GM23248 (cell line): ENCODE measurements at places on chromosomes 12 and 14. TPM values are rescaled to one million over a fixed set of nuclear protein-coding genes. Genes with fewer than 3 reads are reported as not detected.

Gene KRT86
- 0.16 and 0.27 TPM in 2 replicates for polyA plus RNA-seq

Gene TEAD4
- polyA plus RNA-seq, result 13.2 and 13.8 TPM in 2 replicates

Gene TRHDE
- polyA plus RNA-seq, result 1.4 and 1.5 TPM in 2 replicates

DNA sequence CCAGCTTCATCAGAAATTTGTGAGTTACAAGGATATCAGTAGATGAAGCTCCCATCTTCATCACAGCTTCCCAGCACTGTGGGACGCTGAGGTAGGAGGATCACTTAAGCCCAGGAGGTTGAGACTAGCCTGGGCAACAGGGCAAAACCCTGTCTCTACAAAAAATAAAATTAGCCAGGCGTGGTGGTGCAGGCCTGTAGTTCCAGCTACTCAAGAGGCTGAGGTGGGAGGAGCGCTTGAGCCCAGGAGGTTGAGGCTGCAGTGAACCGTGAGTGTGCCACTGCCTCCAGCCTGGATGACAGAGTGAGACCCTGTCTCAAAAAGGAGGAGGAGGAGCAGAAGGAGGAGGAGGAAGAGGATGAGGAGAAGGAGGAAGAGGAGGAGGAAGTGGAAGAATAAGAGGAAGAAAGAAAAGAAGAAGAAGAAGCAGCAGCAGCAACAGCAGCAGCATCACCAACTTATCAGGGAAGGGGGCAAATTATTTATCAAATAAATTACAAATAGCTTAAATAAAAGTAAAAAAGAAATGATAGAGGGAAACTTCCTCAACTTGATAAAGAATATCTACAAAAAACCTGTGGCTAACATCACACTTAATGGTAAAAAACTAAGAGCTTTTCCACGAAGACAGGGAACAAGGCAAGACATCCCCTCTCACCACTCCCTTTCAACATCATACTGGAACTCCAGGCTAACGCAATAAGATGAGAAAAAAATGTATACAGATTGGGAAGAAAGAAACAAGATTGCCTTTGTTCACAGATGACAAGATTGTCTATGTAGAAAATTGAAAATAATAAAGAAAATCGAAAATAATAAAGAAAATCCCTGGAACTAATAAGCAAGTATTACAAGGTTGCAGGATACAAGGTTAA, 69.6 kb downstream of the NINJ2 start:
- no peak for DNase-seq

- no peak for DNase-seq
Measured at GRCh38 chr12:93603762-93604161, 31.3 kb downstream of the SOCS2 start.

Gene LRRIQ1
- 0.88 and 1.3 TPM in 2 replicates for polyA plus RNA-seq

DNA sequence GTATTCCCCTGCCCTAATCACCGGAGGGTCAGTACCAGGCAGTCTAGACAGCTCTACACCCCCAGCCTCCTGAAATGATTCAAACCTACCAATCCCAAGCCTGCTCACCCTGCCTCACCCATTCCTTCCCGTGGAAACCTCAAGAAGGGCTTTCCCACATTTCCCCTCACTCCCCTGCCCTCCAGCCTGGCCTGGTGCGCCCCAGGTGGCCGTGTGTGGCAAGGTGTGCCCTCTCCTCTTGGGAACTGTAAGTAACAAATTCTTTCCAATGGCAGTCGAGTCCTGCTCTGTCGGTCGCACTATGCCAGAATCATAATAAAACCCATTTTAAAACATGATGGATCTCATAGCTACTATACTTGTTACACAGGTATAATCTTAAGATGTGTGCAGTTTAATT, 13.9 kb upstream of the DEGS2 start:
- DNase-seq, result no peak

- peak; percentile 3 for DNase-seq
Measured at GRCh38 chr12:90333939-90334338, 621.0 kb downstream of the CCER1 start.

GRCh38 chr14:53896726-53897125, 59.9 kb downstream of the BMP4 start:
- DNase-seq, result peak; percentile 4

- no peak for DNase-seq
Measured at GRCh38 chr12:115870510-115870909, 407.0 kb downstream of the MED13L start.

- DNase-seq, result no peak
Measured at GRCh38 chr12:26697217-26697616, 135.8 kb downstream of the ITPR2 start.

DNA sequence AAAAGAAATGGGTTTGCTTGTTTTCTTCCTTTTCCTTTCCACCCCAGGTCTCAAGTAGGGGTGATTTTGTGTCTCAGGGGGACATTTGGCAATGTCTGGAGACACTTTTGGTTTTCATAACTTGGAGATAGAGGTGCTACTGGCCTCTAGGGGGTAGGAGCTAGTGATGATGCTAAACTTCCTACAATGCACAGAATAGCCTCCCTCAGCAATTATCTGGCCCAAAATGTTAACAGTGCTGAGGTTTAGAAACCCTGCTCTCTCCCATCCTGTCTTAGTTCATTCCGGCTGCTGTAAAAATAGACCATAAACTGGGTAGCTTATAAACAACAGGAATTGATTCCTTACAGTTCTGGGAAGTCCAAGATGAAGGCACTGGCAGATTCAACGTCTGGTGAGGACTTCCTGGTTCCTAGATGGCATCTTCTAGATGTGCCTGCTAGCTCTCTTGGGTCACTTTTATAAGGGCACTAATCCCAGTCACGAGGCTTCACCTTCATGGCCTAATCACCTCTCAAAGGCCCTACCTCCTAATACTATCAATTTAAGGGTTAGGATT, 7.4 kb upstream of the GAS2L3 start:
- DNase-seq, result no peak

DNA sequence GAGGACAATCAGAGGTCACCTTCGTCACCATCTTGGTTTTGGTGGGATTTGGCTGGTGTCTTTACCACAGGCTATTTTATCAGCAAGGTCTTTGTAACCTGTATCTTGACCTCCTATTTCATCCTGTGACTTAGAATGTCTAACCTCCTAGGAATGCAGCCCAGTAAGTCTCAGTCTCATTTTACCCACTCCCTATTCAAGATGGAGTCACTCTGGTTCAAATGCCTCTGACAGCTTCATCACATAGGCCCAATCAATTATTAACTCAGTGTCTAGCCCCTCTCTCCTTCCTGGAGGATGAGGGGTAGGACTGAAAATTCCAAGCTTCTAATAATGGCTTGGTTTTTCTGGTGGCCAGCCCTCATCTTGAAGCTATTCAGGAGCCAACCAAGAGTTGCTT, 111.4 kb upstream of the NAP1L1 start:
- DNase-seq, result no peak
